Right ventricle myocardium superior (tissue), 1 donor: ENCODE measurements at places on chromosomes 1 and 21. TPM values are rescaled to one million over a fixed set of nuclear protein-coding genes. Genes with fewer than 3 reads are reported as not detected.

The KRTAP10-10 gene
- not detected for total RNA-seq

- DNase-seq: no peak
These were observed 300.4 kb upstream of the RUNX1 start for GRCh38 chr21:35349376-35350080.

DNA sequence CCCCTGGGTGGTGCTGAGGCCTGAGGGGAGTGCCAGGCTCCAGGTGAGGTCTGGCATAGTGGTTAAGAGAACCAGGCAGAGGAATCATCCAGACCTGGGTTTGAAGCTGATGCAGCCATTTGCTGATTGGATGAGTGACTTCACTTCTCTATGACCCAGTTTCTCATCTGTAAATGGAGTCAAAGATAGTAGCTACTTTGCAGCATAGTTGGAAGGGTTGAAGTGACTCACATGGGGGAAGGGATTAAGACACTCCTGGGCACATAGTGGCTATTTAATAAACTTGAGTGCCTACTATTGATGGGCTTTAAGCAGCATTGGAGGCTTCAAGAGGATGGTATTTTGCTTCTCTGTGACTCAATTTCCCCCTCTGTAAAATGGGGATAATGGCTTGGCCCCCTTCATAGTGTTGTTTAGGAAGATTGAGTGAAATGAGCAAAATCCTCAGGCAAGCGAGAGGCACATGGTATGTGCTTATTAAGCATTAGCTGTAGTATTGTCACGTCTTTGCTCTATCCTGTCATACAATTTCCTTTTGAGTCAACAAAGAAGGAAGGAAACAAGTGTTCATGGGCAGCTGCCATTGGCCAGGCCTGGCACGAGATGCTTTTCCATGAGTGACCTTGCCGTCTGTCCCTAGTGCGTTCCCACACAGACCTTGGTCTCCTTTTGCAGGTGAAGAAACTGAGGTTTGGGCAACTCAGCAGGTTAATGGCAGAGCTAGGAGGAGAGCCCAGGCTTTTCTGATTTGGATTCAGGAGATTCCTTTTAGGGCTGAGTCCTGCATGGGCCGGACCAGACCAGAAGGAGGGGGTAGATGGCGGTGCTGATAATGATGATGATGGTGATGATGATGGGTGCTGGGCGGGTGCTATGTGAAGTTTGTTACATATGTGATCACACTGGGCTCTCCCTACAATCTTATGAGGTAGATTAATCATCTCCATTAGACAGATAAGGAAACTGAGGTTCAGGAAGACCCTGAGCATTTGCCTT lies 131.1 kb upstream of the WNT4 start:
- no peak for DNase-seq

The C1orf185 gene
- not detected for total RNA-seq

The PDE9A gene
- total RNA-seq: 3.3 TPM

- DNase-seq: no peak
These were observed 74.6 kb upstream of the PTGFRN start for GRCh38 chr1:116835161-116835560.

- no peak for DNase-seq
These were observed 22.0 kb upstream of the BATF3 start for GRCh38 chr1:212721388-212722247.

- no peak for DNase-seq
These were observed 5.4 kb upstream of the GJA8 start for GRCh38 chr1:147897029-147897752.

GRCh38 chr1:95990033-95990432 lies 731.6 kb upstream of the PTBP2 start:
- no peak for DNase-seq

DNA sequence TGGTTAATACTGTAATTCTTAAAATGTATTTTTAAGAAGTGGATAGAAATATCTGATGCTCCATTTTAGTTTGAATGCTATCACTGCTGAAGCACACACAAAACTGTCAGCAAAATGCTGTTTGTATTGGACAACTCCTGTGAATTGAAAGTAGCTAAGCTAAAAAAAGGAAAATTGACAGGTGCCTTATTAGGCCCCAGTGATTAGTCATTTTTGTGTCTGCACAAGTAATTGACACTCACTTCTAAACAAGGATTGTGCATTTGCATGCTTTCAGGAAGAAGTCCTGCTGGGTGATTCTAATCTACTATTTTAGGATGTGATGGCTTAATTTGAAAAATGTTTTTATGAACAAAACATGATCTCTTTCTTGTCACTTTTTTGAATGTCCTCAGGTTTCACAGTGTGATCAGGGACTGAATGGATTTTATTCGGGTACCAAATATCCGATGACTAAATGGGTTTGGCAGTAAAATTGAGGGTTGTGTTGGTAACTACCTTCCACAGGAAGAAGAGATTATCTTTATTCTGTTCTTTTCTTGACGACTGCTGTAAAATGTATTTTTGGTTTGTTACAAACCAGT lies 13.0 kb upstream of the MAP3K7CL start:
- DNase-seq: no peak

GRCh38 chr1:246681900-246682895 lies 42.0 kb upstream of the SCCPDH start:
- DNase-seq: peak; percentile 77

DNA sequence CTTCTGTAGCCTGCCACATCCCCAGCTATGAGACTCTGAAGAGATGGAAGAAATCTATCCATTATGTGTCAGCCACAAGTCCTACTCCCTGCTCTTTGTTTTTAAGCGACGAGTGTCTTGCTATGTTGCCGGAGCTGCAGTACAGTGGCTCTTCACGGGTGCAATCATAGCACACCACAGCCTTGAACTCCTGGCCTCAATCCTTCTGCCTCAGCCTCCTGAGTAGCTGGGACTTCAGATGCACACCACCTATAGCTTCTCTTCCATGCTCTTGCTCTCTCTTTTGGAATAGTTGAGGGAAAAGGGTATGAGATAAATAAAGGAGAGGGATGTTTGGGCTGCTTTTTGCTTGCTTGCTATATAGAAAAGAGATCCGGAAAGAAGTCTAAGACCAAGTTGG lies 1.6 kb downstream of the TUFT1 start:
- no peak for DNase-seq

The DTL gene
- total RNA-seq: 0.43 TPM

DNA sequence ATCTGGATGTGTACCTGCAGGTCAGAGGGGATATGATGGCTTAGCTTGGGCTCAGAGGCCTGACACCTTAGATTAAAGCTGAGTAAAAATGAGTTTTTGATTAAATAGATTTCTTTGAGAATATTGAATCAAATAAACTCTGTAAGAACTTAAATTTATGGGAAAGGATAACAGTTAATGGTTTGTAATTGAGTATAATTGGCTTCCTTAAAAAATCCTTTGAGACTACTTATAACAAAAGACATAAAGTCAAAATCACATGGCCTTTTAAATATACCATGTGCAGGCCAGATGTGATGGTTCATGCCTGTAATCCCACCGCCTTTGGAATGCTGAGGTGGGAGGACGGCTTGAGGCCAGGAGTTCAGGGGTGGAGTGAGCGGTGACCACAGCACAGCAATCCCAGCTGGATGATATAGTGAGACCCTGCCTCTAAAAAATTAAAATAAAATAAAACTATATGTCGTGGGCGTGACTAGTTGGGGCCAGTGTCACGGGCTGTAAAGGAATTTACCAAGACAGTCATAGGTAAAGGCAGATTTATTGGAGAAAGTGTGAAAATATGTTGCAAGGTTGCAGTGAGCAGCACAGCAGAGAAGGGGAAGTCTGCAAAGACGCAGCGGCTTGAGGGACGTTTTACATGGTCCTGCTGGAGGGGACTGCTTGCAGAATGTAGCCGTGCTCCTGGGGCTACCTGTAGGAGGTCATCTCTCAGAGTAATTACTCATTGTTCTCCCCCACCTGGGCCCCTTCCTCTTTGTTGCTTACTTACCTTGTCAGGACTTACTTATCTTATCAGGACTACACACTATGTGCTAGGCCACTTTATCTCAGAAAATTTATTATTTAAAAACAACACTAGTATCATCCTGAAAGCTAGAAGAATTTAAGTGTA lies 122.3 kb downstream of the ZMYM4 start:
- DNase-seq: no peak

The AMY1A gene
- total RNA-seq: not detected

DNA sequence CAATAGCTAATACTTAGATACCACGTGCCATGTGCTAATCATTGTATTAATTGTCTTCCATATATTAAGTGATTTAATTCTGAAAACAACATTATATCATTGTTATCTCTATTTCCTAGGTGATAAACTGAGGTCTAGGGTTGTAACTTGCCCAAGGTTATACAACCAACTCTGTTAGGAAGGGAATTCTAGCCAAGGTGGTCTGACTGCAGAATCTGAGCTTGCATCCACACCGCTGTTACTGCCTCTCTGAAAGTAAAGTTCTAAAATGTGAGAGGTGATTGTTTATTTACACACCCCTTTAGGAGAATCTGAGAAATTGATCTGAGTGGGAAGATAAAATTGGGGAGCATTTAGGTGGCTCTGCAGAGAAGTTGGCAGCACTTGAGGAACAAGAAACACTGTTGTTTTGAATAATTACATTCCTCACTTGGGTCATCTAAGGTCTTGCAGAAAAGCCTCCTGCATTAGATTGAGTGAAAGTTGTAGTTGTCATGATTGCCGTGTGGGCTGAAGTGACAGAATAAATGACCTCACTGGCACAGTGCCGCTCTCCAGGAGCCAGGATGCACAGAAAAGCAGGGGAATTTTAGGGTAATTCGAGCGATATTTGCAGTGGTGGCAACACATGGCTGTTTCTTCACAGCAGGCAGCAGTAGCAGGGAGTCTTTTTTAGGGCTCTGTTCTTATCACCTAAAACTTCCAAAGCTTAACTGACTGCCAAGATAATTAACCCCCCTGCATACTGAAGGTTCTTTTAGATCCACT lies 121.7 kb downstream of the ADGRL4 start:
- DNase-seq: no peak

DNA sequence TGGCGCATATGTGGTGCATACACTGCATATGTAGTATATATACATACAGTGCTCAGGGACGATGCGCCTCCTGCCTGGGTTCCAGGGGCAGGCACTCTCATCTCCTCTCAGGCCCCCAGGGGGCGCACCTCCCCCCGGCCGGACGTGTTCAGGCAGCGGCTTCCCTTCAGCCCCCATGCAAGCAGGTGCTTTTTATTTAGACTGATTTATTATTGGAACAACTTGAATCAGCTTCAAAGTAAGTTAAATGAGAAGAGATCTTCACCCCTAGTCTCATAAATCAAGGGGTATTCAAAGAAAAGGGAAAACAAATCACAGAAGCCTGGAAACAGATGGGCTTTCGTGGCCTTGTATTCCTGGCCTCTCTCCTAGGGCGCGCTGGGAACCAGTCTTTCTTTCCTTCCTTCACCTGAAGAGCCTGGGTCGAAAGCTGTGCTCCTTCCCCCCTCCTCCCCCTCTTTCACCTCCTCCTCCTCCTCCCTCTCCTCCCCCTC lies 64.6 kb downstream of the UBIAD1 start:
- DNase-seq: peak; percentile 61

DNA sequence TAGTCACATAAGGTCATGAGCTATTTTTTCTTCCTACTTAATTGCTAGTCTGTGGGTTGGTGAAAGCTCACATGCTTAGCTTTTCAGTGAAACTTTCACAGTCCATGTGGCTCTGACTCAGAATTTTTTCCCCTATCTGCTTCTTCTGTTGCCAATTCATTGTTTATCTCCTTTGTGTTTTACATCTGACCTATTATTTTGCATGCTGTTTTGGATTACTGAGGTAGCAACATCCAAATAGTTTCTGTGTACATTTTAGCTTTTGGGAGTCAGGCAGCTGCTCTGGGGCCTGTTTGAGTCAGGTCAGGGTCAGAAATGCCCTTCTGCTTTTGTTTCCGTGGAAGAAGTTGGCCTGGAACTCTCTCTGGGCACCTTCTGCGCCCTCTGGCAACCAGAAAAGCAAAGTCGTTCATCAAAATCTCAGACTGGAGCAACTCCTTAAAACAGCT lies 40.0 kb downstream of the ROR1 start:
- DNase-seq: no peak
